ENCODE measurements at places on chromosomes 4 and X. TPM values are rescaled to one million over a fixed set of nuclear protein-coding genes. Genes with fewer than 3 reads are reported as not detected.

The GALNT7 gene
- 14.7 TPM for total RNA-seq

The TEX13B gene
- total RNA-seq: not detected

The MAGEA2 gene
- not detected for total RNA-seq

The CC2D2A gene
- total RNA-seq: 16.2 TPM

The LEF1 gene
- total RNA-seq: not detected

The CFAP47 gene
- not detected for total RNA-seq

The TLR6 gene
- total RNA-seq: 0.54 TPM

The TRMT2B gene
- total RNA-seq: 8.7 TPM

The ALPK1 gene
- 4.1 TPM for total RNA-seq

The SHOX gene
- not detected for total RNA-seq

The SLC9B1 gene
- total RNA-seq: 0.72 TPM

The RS1 gene
- not detected for total RNA-seq

The NXF2 gene
- not detected for total RNA-seq

The SH3TC1 gene
- total RNA-seq: 26.0 TPM

The PPP2R2C gene
- not detected for total RNA-seq

The TACR3 gene
- not detected for total RNA-seq

The APOOL gene
- total RNA-seq: 6.3 TPM

The DDX53 gene
- not detected for total RNA-seq

The PNMA6F gene
- not detected for total RNA-seq

The ZCCHC4 gene
- total RNA-seq: 3.6 TPM

The ACOX3 gene
- total RNA-seq: 49.6 TPM

The GAGE13 gene
- not detected for total RNA-seq

The ARHGAP36 gene
- not detected for total RNA-seq

The TGIF2LX gene
- not detected for total RNA-seq

The RAB40AL gene
- total RNA-seq: not detected

The CT45A7 gene
- total RNA-seq: not detected

The SLC39A8 gene
- total RNA-seq: 23.0 TPM

The CYBB gene
- total RNA-seq: 0.36 TPM

The TMSB15C gene
- total RNA-seq: 0.49 TPM

The POU4F2 gene
- total RNA-seq: not detected

The HPSE gene
- total RNA-seq: 15.2 TPM

The RBBP7 gene
- 76.8 TPM for total RNA-seq

The MAGEB17 gene
- not detected for total RNA-seq

The VCX gene
- total RNA-seq: not detected

The CSN1S1 gene
- total RNA-seq: not detected

The AKAP17A gene
- total RNA-seq: 30.3 TPM

The GUCY1B1 gene
- 4.5 TPM for total RNA-seq

The PRIMPOL gene
- total RNA-seq: 7.6 TPM

The FHDC1 gene
- under 0.01 TPM for total RNA-seq

The ANK2 gene
- total RNA-seq: 40.3 TPM

The KDR gene
- 9.9 TPM for total RNA-seq

The NDNF gene
- total RNA-seq: under 0.01 TPM

The YIPF7 gene
- total RNA-seq: not detected

The SMR3B gene
- total RNA-seq: not detected

The TRPC5OS gene
- not detected for total RNA-seq

The TAF1 gene
- total RNA-seq: 12.8 TPM

The GATA1 gene
- total RNA-seq: not detected

The STOX2 gene
- 0.18 TPM for total RNA-seq

The HPF1 gene
- 35.3 TPM for total RNA-seq

The CT45A2 gene
- not detected for total RNA-seq

The RIPPLY1 gene
- total RNA-seq: not detected

The RBM46 gene
- not detected for total RNA-seq

The XAGE1A gene
- total RNA-seq: not detected

The SGCB gene
- 18.4 TPM for total RNA-seq

The PPBP gene
- not detected for total RNA-seq

The BMP15 gene
- not detected for total RNA-seq

The HOPX gene
- 15.4 TPM for total RNA-seq

The DGAT2L6 gene
- total RNA-seq: not detected
